Upper lobe of right lung (tissue), 1 donor: ENCODE measurements at places on chromosomes 7 and 10. TPM values are rescaled to one million over a fixed set of nuclear protein-coding genes. Genes with fewer than 3 reads are reported as not detected.

DNA sequence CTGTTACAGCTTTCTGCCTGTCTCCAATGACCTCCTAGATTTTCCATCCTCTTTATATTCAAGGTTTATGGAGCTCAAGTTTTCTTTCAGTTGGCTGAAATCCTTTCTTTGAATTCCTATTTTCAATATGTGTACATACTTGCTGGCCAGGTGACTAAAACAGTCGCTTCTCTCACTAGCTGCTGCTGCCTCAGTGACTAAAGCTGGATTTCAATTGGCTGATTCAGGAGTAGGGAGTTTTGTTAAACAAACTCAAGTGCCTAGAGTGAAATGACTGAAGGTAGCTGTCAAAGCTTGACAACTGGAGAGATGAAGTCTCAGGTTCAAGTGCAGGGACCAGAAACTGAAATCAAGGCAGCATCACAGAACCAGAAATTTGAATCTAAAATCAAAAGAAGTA is 6.7 kb upstream of the POLR1F start:
- DNase-seq: no peak

DNA sequence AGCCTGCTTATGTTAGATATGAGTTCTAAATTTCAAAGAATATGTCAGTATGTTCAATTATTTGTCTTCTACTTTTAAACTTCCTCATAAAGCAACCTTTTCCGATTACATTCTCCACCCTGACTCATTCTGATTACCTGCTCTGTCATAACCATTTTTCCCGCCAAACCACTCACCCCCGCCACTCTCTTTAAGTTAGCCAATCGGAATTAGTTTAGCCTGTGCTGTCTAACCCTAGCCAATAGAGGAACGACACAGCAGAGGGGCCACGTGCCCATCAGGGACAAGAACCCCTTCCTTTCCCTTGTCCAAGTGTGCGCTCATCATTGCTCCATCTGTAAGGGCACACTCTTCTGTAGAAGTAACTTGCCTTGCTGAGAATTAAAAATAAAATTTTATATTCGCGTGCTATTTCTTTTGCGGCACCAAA is 91.4 kb downstream of the CCDC71L start:
- DNase-seq: no peak

DNA sequence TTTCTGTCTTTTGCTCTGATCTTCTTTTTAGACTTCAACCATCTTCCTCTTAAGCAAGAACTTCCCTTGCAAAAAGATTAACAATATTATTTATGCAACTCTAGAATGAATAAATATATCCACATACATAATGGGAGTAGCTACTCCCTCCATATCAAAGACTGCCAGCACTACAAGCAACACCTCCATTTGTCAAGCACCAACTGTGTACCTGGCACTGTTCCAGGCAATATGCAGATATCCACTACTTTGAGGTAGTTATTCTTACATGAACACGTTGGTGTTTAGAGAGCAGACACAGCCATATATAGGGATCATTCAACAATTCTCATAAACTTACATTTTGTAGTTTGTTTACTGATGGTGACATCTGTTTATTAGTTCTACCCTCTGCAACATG is 83.6 kb upstream of the CACNB2 start:
- no peak for DNase-seq

- DNase-seq: no peak
These were observed 145.2 kb downstream of the ARID5B start for GRCh38 chr10:62046522-62047227.

- DNase-seq: no peak
These were observed 42.2 kb downstream of the SLC13A1 start for GRCh38 chr7:123157606-123158005.

DNA sequence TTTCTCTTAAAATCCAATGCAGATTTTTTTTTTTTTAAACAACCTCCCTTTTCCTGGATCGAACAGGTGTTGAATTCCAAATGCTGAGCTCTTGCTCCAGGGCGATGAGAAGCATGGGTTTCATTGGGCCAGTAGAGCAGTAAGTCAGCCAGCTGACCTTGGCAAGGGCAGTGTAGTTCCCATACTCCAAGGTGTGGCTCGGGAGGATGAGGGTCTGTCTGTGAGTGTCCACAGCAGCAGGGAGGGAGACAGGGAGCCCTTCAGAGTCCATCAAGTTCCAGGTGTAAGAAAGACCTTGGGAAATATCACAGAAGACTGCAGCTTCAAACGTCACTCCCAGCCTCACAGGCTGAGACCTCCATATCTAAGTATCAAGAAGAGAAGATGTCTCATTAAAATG is 50.4 kb downstream of the PKD1L1 start:
- no peak for DNase-seq

- DNase-seq: no peak
These were observed 88.5 kb upstream of the ATP6V0A4 start for GRCh38 chr7:138886501-138886917.

DNA sequence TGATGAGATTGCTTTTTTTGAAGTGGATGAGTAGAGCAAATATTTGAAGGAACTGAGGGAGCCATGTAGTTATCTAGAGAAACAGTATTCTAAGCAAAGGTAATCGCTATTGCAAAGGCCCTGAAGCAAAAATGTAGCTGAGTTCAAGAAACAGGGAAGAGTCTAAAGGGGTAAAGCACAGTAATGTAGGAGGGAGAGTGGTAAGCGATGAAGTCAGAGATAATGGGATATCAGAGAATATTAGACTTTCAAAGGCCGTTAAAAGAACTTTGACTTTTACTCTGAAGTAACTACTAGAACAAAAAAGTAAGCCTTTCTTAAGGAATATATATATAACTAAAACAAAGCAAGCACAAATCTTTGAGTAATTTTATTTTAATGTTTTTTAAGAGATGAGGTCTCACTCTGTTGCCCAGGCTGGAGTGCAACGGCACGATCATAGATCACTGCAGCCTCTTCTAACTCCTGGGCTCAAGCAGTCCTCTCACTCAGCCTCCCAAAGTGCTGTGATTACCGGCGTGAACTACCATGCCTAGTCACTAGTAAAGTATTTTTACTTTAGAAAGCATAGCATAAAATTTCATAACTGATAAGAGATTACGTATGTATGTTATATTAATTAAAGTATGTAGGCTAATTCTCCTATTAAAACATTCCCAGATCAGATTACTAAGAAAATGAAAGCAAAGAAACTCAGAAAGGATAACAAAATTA is 61.7 kb upstream of the OIT3 start:
- DNase-seq: no peak

DNA sequence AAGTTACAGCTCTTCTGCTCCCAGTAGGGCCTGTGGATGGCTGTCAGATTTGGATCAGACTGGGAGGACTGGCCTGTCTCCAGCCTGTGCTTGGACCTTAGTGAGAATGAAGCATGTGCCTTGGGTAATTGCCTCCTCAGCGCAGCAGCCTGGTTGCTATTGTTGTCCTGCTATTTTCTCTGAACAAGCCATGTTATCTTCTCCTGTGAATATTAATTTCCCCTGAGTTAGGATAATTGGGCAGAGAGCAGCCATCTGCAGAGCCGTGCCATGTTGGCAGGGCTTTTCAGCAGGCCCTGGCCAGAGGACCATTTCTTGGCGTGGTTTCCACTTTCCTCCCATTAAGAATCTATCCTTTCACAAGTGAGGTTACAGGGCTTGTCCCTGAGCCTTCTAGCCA is 497.3 kb downstream of the SORCS3 start:
- DNase-seq: no peak

- no peak for DNase-seq
These were observed 61.9 kb downstream of the SYPL1 start for GRCh38 chr7:106050002-106050745.

DNA sequence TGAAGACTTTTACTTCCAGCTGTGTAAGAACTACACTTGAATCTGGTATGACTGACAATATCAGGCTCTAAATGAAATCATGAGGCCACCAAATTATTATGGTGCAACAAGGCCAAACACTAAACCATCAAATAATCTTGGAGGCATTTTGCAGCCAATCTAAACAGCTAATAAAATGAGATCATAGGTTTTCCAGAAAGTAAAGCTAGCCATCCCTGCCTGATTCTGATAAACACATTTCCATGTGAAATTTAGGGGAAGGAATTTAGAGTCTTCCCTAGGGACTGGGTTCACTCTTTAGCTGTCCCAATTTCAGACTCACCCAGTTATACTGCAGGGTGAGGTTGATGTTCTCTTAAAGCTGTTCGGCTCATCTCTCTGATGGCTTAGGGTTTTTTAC is 190.3 kb upstream of the TMEM196 start:
- no peak for DNase-seq

DNA sequence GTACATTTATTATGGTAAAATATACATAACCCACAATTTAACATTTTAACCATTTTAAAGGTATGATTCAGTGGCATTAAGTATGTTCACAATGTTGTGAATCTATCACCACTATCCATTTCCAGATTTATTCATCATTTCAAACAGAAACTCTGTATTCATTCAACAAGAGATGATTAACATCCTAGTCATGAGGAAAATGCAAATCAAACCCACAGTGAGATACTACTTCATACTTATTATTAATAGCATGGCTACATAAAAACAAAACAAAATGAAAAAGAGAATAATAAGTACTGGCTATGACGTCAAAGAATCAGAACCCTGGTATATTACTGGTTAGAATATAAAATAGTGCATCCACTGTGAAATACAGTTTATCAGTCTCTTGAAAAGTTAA is 386.6 kb upstream of the POM121L12 start:
- DNase-seq: no peak

- peak; percentile 64 for DNase-seq
These were observed 39.4 kb upstream of the AGK start for GRCh38 chr7:141511676-141512396.

Gene FZD1
- total RNA-seq: 25.7 TPM

Gene WNT2
- total RNA-seq: 12.9 TPM

Gene UFSP1
- 3.1 TPM for total RNA-seq

Gene LRRC18
- total RNA-seq: 0.96 TPM

Gene AGAP5
- 9.8 TPM for total RNA-seq
